Substantia nigra (tissue), 51 donors: ENCODE measurements at places on chromosomes 7 and 10.

DNA sequence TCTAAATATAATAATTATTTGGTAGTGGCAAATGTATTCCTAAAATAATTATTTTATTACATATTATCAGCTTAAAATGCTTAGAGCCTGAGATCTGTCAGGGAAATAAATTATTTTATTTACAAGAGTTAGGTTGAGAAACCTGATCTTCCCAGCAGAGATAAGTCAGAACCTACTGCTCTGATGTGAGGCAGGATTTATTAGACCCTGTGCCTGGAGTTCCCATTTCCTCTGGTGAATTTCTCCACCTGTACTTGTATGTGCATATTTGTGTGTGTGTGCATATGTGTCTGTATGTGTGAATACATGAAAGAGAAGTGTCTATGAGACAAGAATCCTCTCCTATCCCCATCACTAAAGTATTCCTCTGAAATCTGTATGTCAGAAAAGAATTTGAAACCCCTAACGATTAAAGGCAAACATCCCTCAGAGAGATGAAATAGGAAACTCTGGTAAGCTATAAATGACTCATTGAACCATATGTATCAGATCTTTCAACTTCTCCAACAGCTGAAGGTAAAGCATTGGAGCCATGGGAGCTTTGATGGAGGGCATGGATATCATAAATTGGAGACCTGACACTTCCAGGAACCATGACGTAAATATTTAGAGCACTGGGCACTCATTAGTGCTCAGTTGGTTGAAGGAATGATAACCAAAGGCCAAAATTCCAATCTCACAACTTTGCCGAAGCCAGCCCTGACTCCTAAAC, 190.9 kb downstream of the XPNPEP1 start:
- DNase-seq, result no peak

GRCh38 chr7:130289478-130289877, 3.5 kb upstream of the CPA4 start:
- no peak for DNase-seq

DNA sequence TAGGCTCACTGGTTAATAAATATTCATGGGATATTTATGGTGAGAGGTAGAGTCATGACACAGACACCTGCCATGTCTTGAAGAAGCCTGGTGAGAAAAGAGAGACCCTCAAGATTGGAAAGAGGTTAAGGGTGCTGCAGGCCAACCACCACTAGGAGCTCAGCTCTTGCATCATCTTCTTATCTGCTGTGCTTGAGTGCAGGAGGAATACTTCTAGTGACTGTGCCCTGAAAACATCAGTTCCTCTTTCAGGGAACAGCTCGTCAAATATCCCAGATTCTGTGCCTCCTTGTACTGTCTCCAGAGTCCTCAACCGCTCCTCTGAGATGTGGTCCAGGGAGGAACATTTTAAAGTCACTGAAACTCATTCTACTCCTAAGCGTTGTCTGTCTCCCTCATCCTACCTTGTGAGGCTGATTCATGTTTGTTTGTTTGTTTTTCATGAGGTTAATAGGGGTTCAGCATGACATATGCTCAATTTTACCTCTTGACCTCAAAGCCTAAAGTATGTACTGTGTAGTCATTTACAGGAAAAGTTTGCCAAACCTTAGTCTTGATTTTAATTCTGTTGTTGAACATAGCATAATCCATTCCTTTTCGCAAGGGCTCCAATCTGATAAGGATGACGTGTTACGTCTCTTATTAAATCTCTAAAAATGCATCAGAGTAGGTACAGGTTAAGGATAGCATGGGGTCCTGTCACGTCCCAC, 293.1 kb downstream of the C7orf25 start:
- no peak for DNase-seq

DNA sequence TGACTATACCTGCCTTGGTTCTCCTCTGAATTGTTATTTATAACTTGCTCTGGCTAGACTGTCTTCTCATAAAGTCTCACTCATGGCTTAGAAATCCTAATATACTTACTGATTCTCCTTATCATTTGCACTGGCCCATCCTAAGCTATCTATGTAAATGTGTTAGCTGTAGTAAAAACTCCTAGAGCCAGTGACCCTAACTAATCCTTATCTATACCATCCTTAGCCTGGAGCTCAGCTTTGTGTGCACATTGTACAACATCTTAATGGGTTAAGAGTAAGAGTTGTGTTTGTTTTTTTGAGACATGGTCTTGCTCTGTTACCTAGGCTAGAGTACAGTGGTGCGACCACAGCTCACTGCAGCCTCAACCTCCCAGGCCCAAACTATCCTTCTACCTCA, 40.8 kb downstream of the LAMB4 start:
- DNase-seq, result no peak
